ENCODE measurements at places on chromosomes 16 and 17. TPM values are rescaled to one million over a fixed set of nuclear protein-coding genes. Genes with fewer than 3 reads are reported as not detected.

SYCE1L gene
- 0.45 TPM for total RNA-seq

BTBD17 gene
- not detected for total RNA-seq

SCO1 gene
- total RNA-seq: 62.8 TPM

CLDN9 gene
- total RNA-seq: 0.14 TPM

RFWD3 gene
- 35.6 TPM for total RNA-seq

TTLL6 gene
- not detected for total RNA-seq

- DNase-seq: peak; percentile 62
Measured at GRCh38 chr16:57167953-57168352, 17.9 kb downstream of the PSME3IP1 start.

GRCh38 chr16:81612351-81613163 is 166.5 kb upstream of the PLCG2 start:
- no peak for DNase-seq

DNA sequence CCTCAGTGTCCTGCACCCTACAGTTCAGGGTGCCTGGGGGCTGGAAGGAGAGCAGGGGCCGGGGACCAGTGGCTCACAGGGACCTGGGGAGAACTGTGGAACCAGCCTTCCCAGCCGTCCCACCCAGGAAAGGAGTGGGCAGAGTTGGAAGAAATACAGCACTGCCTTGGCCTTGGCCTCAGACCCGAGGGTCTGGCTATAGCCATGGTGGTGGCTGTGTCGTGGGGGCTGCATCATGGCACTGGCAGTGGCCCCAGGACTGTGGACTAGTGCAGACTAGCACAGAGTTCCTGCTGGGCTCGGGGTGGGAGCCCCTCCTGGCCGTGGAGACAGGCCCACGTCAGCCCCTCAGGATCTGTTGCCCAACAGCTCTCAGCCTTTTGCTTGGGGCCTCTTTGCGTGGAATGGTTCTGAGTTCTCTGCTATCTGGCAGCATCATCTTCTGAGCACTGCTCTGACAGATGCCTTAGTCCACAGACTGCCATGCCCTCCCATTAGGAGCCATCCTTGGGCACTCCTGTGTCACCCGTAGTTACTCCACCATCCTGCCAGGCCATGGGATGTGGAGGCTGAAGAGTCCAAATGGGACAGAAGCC is 12.6 kb upstream of the DNASE1 start:
- no peak for DNase-seq

DNA sequence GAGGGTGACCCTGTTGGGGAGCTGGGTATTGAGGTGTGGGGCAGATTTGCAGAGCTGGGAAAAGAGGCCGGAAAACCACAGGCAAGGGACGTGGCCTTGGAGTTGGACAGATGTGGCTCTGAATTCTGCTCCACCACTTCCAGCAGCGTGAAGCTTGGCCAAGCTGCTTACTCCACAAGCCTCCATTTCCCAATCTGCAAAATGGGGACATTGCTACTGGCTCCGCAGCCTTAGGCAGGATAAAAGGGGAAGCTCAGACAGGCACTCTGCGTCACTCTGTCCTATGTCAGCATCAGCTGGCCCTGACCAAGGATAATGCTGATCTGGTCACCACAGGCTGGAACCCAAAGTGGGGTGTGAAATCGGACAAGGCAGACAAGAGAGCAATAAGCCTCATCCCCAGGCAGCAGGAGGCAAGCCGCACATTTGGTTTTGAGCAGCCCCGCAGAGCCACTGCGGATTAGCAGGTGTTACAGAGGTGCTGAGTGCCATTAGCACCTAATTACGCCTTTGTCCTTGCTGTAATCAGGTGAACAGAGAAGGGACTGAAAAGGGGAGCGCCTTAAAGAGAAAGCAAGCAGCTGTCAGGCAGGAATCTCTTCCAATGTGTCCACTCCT is 54.8 kb downstream of the SDK2 start:
- DNase-seq: no peak

DNA sequence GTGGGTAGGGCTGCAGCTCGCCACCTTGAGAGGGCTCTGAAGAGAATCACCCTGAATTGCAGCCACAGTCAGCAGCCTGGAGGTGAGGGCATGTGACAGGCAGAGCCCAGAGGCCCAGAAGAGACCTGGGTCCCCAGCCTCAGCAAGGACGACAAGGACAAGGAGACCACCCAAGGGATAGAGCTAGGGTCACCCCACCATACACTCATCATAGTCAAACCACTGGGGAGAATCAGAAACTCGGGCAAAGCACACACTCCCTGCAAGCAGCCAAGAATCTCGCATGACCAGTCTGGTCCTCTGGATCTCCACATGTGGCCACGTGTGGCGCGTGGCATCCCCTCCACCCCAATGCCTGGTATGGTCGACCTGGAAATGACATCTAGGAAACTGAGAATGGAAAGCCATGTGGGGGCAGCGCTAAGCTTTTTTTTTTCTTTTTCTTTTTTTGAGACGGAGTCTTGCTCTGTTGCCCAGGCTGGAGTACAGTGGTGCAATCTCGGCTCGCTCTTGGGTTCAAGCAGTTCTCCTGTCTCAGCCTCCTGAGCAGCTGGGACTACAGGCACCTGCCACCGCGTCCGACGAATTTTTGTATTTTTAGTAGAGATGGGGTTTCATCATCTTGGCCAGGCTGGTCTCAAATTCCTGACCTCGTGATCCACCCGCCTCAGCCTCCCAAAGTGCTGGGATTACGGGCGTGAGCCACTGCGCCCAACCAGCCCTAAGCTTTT is 4.6 kb upstream of the SPHK1 start:
- no peak for DNase-seq

DNA sequence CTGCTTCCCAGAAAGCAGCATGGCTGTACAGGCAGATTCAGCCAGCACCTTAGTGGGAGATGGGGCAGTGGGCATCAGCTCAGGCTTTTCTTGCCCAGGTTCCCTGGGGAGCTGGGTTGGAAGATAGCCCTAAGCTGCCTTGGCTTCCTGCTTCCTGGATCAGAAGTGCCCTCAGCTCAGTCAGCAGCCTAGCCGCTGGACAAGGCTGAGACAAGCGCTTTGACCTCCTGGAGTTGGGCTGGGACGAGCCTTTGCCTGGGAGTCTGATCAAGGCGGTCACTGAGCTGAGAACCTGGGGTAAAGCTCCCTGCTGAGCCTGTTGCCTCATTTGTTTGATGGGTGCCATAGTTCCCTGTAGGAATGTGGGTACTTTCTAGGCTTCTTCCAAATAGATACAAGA is 190.0 kb downstream of the RAB11FIP4 start:
- DNase-seq: no peak

GRCh38 chr17:73228748-73229236 is 32.9 kb downstream of the CPSF4L start:
- DNase-seq: peak; percentile 67

DNA sequence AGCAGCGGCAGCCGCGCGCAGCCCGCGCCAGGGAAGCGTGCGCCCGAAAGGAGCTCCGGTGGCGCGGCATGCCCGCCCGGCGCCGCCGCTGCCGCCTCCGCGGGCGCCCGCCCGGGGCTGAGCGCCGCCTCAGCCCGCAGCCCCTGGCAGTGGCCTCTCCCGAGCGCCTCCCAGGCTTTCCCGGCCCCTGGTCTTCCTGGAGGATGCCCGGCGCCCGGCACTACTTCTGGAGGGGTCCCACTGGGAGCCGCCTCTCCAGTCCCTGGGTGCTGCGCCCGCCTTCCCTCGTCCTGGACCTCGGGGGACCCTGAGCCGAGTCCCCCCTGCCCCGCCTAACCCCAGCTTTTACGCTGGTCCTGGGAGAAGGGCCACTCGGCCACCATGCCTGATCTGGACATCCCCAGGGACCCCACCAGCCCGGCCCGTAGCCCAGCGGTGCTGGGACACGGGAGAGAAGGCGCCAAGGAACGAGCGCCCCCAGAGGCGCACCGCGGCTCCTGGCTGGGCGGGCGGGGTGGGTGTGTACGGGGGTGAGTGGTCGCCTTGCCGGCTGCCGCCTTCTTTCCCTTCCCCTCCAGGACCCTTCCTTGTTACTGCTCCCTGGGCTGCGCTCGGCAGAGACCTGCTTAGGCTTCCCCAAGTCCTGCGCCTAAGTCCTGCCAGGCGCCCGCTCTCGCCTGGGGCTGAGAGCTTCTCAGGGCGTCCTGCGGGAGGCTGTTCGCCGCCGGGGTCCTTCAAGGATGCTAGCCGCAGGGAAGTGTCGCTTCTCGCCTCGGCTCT is 704 bp downstream of the ASIC2 start:
- no peak for DNase-seq

DNA sequence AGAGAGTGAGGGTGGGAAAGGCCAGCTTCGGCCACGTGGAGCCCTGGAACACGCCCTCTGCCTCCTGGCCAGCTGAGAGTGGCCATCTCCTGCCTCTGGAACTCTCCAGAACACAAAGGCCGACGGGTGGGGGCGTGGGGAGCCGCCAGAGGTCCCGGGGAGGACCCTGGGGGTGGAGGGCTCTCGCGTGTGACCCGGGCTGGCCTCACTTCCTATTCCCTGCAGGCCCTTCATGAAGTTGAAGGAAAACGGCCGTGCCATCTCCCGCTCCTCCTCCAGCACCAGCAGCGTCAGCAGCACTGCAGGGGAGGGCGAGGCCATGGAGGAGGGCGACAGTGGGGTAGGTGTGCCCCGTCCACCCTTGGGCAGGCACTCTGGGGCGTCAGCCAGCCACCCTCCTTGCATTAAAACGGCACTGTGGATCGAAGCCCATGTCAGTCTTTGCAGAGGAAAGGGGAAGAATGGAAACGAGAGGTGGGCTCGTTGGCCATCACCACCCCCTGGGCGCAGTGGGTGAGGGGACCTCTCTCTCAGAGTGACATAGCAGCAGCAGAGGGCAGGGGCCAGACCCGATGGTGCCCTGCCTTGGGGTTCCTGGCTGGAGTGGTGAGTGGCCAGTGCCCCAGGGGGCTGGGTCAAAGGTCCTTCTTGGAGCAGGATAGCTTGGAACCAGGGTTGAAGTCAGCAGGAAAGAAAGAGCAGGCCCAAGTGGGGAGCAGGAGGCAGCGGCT is 37.1 kb downstream of the OR1D5 start:
- no peak for DNase-seq

GRCh38 chr17:75352079-75352569 is 53.4 kb downstream of the GRB2 start:
- no peak for DNase-seq

DNA sequence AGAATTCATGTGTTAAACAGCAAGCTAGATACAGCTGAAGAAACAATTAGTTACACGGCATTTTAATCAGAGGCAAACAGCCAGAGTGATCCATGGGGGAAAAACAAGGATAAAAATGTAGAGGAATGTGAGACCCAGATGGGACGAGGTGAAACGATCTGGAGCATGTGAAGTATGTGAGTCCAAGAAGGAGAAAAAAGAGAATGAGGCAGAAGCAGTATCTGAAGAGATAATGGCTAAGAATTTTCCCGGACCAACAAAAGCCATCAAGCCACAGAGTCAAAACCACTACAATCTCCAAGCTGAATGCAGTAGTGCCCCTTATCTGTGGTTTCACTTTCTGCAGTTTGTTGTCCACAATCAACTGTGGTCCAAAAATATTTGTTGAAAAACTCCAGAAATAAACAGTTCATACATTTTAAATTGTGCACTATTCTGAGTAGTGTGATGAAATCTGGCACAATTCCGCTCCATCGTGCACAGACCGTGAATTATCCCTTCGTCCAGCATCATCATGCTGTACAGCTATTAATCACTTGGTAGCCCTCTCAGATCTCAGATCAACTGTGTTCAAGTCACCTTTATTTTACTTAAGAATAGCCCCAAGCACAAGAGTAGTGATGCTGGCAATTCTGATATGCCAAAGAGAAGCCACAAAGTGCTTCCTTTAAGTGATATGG is 18.8 kb downstream of the MYH10 start:
- DNase-seq: no peak

DNA sequence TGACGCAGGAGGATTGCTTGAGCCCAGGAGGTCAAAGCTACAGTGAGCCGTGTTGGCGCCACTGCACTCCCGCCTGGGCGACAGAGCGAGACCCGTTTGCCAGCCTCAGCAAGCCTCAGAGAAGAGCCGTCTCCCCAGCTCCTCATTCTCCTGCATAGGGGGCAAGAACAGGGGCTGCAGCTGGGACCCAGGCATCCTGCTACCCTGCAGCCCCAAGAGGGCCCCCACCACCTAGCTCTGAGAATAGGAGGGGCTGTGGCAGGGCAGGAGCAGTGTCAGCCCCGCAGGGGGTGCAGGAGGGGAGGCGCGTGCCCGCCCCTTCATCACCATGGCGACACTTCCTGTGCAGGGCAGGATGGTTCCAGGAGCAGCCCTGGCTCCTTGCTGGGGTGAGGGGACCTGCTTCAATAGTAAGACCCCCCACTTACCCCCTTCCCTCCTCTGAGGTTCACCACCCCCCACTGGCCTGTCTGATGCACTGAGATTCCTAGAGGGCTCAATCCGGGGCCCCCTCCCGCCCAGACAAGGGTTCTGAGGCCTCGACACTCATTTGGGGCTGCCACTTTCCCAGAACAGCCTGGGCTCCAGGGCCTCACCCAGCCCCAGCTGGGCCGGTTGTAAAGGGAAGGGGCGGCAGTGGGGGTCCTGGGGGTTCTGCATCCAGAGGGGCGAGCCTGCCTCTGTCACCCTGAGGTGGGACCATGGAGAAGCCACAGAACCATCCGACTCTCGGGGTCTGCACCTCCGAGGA is 20.2 kb downstream of the VASN start:
- DNase-seq: no peak

- DNase-seq: no peak
Measured at GRCh38 chr17:83068641-83069570, 10.5 kb upstream of the METRNL start.

DNA sequence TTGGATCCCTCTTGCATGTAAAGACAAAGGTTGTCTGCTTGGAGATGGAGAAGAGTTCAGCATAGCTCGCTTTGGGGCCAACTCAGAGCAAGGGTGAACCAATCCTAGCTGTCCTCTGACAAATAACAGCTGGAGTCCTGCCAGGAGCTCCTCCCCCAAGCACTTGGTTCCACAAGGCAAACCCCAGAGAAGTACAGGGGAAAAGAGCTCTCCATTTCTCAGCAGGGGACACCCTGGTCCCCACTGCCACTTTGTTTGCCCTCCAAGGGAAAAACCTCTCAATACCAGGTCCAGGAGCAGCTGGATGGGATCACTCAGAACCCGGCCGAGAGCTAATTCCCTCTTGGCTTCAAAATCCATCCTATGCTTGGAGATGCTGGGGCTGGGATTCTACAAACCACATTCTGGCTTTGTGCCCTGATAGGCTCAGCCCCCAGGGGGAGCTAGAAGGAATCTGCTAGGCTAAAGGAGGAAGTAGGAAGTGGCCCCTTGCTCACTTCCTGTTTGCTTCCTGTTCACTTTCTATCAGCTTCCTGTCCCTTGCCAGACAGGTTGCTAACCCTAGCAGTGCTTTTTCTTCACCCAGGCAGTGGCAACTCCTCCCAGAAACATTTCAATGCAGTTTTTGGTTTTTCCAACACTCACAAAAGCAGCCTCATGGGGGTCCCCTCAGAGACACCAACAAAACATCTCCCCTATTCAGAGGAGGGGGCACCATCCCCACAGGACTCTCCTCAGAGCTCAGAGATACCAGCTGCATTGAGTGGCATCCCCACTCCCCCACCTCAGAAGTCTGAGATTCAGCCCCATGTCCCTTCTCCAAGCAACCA is 30.7 kb downstream of the CDRT4 start:
- DNase-seq: peak; percentile 32

All from NCI-H460 (cell line).